ENCODE measurements at places on chromosomes 4 and X. TPM values are rescaled to one million over a fixed set of nuclear protein-coding genes. Genes with fewer than 3 reads are reported as not detected.

- DNase-seq, result peak; percentile 85
These were observed 95.7 kb downstream of the NPNT start for GRCh38 chr4:105990933-105991332.

DNA sequence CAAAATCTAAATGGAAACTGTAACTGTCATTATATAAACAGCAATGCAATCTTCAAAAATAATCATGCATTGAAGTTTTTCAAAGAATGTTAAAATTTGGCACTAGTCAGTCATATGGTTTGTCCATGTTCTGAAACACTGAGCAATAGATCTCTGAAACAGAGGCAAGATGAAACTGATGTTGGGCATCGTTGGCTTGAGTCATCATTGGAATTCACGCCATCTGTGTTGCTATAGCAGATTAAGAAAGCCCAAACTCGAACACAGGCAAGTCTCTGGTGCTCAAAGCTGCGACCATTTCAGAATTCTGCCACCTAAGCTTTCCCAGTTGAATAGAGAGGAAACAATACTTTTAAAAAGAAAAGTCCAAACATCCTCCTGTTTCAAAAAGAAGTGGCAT is 114.1 kb upstream of the PPARGC1A start:
- no peak for DNase-seq

- no peak for DNase-seq
These were observed 133.8 kb downstream of the LDB2 start for GRCh38 chr4:16764622-16765021.

DNA sequence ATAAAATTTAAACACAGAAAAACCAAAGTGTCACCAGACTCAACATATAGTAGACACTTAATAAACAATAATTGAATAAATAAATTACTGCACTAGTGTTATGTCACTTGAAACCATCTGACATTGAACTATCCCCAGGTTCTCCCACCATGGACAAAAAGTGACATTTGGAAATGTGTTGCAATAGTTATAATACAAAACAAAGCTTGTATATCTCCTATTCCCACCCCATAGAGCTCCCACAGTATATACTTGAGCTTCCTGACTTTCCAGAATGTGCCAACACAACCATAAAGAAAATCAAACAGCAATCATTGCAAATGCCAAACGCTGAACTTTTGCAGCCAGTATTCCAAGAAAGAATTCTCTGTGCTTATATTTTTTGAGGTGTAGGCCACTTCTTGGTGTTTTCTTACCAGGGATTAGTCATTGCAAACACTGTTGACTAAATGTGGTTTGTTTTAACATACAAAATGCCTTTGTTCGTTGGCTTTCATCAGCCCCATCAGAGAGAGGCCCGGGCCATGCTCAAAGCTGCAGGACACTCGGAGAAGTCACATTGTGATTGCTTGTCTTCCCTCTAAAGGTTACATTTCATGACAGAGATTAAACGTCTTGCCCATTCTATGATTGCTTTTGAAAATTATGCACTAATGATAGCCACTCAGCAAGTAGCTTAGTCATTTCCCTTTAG is 33.8 kb downstream of the PPARGC1A start:
- no peak for DNase-seq

Gene PCDH18
- 3.0 TPM for total RNA-seq

- DNase-seq, result peak; percentile 31
These were observed 1.3 kb upstream of the OTUD5 start for GRCh38 chrX:48958635-48959094.

DNA sequence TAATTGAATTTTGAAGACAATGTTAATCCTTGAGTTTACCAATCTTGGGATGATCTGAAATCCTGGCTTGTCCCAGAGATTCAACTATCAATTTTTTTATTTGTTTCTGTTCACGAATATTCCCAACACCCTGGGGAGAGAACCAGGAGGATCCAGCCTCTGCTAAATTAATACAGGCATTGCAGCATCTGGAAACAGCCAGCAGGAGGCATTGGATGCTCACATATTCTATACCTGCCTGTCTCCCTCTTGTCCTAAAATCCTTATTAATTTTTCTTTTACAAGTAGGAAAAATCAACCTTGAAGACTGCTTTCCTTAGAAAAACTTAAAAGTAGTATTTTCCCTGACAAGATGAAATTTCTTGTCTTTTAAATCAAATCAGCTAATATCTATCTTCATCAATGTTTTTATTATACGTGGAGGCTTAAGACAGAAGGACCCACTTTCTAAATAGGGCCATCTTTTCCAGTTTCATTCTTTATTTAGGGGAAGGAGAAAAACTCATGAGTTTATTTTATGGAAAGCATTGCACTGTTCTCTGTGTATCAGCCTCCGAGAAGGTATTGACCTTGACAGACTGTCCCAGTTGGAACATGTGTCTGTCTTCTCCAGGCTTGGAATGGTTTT is 102.4 kb downstream of the CLNK start:
- no peak for DNase-seq

DNA sequence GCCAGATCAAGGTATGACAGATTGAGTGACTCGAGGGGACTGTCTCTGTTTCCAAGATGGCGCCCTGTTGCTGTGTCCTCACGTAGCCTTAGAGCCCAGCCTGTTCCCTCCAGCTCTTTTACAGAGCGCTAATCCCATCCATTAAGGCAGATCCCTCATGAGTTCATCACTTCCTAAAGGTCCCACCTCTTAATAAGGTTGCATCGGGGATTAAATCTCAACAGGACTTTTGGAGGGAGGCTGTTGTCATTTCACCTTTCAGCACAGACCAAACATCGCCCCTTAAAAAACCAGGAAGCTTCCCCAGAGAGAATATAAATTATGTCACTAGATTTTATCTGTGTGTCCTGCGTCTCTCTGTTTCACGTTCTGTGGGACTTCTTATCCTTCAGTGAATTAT is 32.6 kb upstream of the DHRSX start:
- no peak for DNase-seq

DNA sequence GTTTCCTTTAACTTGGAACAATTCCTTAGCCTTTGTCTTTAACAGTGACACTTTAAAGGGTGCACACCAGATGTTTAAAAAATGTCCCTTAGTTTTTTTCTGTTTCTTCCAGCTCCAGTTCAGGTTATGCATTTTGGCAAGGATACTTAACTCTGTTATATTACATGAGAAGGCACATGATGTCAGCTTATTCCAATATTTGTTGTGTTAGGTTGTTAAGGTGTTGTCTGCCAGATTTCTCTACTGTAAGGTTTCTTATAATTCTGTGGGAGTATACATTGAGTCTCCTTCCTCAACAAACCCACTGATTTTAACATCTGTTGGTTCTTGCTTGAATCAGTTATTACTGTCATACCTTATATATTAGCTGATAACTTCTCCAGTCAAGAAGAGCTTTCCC is 33.3 kb downstream of the REST start:
- no peak for DNase-seq

GRCh38 chrX:964831-965416 is 247.5 kb downstream of the CRLF2 start:
- DNase-seq, result no peak
